Neural progenitor cell (in vitro differentiated cells): ENCODE measurements at places on chromosomes 5 and 9.

DNA sequence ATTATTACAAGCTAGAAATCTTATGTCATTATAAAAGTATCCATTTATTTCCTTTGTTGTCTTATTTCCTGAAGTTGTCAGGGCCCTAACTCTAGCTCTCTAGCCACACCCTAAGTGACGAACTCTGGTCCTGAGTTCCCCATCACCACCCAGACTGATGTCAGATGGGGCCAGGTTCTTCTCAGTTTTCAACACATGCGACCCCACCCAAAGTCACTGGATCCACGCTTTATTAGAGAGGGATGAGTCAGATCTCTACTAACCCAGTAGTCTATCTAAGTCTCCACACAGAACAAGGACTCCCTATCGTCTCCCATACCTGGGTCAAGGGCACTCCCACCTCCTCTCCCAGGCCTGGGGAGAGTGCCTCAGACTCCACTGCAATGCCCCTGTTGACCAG lies 6.8 kb upstream of the FEM1C start:
- no peak for DNase-seq

DNA sequence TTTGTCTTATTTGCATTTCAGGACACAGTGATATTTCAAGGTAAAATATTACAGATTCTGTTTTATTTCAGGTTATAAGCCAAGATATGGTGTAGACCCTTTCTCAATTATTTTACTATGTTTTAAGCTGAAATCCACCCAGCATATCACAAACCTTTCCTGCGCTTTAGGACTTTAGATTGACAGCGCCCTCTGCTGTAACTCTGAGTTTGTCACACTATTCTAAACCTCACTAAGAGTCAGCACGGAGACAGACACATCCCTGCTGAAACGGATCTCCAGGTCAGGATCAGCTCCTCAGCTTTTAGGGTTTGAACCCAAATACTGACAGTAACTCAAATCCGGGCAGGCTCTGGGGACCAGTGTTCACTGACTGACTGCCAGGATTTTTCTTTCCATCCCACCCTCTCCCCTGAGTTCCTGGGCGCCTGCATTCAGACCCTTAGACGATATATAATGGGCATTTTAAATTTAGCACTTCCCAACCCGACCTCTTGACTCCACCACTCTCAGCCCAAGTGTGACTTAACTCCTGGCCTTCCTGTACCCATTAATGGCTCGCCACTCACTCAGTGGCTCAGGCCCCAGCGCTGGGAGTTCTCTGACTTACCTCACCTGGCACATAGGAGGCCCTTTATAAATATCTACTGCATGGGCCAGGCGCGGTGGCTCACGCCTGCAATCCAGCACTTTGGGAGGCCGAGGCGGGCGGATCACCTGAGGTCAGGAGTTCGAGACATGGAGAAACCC lies 33.5 kb downstream of the TLX3 start:
- DNase-seq, result peak; percentile 80

- no peak for DNase-seq
Observed at GRCh38 chr9:127485995-127486394, 34.7 kb downstream of the LRSAM1 start.

GRCh38 chr9:99851500-99851822 lies 29.8 kb downstream of the NR4A3 start:
- no peak for DNase-seq

DNA sequence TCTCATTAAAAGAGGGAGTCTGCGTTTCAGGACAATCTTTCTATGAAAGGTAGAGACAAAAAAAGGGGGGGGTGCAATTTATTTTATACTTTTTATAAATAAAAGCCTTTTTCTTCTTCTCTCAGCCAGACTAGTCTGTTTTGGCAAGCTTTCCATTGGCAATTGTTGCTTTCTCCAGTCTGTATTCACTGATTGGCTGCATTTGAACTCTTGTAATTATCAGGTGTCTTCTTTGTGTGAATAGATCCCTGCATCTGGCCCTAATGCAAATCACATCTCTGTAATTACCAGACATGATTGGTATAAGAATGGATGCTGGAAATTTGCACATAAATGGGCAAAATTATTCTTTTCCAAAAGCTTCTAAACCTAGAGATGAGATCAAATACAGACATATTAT lies 7.6 kb upstream of the EQTN start:
- no peak for DNase-seq

- no peak for DNase-seq
Observed at GRCh38 chr9:120583958-120584369, 4.0 kb upstream of the CDK5RAP2 start.

DNA sequence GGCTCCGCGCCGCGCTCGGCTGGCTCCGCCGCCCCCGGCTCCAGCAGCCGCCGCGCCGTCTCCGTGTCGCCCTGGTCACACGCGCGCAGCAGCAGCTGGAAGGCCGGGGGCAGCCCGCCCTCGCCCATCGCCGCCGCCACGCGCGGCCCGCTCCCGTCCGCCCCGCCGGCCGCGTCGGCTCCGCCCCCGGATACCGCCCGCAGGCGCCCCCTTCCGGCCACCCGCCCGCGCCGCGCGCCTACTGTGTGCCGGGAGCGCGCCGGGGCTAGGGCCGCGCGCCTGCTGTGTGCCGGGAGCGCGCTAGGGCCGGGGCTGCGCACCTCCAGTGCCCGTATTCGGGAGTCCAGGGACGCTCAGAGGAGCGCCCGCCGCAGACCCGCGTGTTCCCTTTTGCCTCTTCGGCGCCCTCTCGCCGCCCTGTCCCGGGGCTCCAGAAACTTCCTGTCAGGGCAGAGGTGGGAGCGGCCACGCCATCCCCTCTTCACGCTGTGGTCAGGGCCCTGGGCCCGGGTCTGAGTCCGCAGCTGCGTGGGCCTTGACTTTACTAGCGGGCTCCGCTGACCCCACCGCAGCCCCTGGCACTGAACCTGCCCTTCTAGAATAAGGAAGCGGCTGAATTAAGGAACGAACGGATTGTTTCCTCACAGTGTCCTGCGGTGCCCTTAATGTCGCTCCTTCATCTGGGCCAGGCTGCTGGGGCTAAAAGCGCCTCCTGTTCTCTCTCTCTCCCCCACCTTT lies at the start of gene ANKS6:
Gene ANKS6 (minus strand): TSS at position 192 of the 738 bp plus-strand sequence. CDS start 64 bp downstream, at position 128.
- peak; percentile 93 for DNase-seq
